Myocyte (in vitro differentiated cells): ENCODE measurements at places on chromosomes 1 and 21. TPM values are rescaled to one million over a fixed set of nuclear protein-coding genes. Genes with fewer than 3 reads are reported as not detected.

- DNase-seq, result no peak
Observed at GRCh38 chr1:30465096-30465495, 258.3 kb downstream of the MATN1 start.

DNA sequence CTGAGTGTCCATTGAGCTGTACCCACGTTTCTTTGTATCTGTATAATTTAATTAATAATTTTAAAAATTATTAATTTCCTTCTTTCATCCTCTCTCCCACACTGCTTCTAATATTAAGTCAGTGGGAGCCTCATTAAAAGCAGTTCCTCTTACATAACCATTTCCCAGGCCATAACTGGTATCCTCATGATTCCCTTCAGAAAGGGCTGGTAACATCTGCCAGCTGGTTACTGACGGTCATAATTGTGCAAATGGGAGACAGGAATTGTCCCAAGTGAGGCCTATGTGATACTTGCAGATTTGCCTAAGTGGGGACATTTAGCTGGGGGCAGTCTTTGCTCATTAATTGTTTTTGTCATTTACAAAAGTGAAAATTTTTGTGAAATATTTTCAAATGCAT lies 69.0 kb upstream of the SPAG17 start:
- DNase-seq, result peak; percentile 3

- DNase-seq, result no peak
Observed at GRCh38 chr1:25018110-25018735, 88.1 kb upstream of the RUNX3 start.

- DNase-seq, result no peak
Observed at GRCh38 chr1:233582439-233582838, 31.5 kb upstream of the KCNK1 start.

- DNase-seq, result no peak
Observed at GRCh38 chr1:78070210-78070609, 24.4 kb downstream of the GIPC2 start.

GRCh38 chr21:45985471-45986315 lies 4.1 kb downstream of the COL6A1 start:
- no peak for DNase-seq

EFNA1 gene
- 0.59 and 1.4 TPM in 2 replicates for total RNA-seq

EPHX1 gene
- total RNA-seq, result 24.1 and 28.3 TPM in 2 replicates

PPFIA4 gene
- 122 and 180 TPM in 2 replicates for total RNA-seq

OR6N1 gene
- total RNA-seq, result not detected in 2 replicates

UMODL1 gene
- not detected in 2 replicates for total RNA-seq

ATP1A2 gene
- 28.2 and 60.4 TPM in 2 replicates for total RNA-seq

OR10Z1 gene
- not detected in 2 replicates for total RNA-seq

GJA9 gene
- not detected in 2 replicates for total RNA-seq

TLCD4 gene
- total RNA-seq, result 5.3 and 9.1 TPM in 2 replicates

RBM34 gene
- 86.9 and 101 TPM in 2 replicates for total RNA-seq
